ENCODE measurements at places on chromosomes 4 and X.

GRCh38 chr4:157045507-157046127 is 30.3 kb upstream of the GLRB start:
- DNase-seq, result peak; percentile 22

DNA sequence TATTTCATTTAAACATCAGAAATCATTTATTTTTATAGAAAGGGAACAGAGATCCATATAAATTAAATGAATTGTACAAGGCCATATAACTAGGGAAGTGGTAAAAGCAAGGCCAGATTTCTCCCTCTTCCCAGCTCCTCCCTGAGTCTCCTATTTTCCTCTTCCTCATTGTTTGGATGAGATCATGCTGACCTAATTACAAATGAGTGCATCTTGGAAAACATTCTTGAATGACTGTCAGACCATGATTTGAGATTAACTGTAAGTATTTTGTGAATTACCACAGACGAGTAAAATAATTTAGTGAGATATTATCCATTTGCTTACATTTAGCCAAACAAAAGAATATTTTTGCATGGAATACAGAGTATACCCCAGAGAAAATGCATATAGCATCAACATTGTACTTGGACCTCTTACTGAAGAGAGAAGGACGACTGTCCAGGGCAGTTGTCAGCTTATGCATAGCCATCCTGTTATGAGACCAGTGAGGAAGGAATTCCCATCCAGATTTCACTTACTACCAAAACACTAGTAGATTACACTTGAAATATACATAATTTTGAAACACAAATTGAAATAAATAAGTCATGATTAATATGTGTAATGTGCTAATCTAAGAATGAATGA is 47.3 kb downstream of the SLAIN2 start:
- no peak for DNase-seq

DNA sequence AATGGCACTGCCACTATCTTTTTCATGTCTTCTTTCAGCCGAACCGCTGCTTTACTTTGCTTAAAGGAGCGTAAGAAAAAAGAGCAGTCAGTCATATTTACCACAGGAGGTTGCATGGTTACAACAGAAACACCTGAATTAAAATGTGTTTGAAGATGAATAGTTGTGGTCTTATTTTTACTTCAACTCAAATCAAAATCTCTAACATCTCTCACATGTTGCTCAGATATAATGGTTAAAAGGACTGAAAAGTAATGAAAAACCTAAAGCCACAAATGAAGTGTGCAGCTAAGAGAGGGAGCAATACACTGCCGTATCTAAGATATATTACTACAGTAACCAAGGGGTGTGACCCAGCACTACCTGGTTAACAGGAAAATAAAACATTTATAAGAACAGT is 27.4 kb downstream of the FAM13A start:
- DNase-seq, result no peak

GRCh38 chrX:72604705-72605104 is 32.1 kb upstream of the HDAC8 start:
- no peak for DNase-seq

DNA sequence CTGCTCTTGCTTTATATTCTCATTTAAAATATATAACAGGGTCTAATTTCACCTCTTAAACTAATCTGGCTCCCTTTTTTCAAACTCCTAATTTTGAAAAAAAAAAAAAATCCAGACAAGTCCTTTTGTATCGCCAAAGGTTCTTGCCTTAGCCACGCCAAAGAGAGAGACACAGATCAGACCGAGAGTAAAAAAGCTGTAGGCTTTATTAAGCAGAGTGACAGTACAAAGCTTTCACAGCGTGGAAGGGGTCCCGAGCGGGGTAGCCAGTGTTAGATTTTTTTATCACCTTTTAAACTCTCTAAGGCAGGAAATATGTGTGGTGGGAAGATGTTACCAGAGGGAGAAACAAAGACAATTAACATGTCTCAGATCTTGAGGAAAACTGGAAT is 54.1 kb downstream of the PAGE2 start:
- no peak for DNase-seq

- no peak for DNase-seq
Measured at GRCh38 chr4:167185465-167185864, 48.8 kb downstream of the SPOCK3 start.

GRCh38 chr4:36374836-36375511 is 93.6 kb downstream of the DTHD1 start:
- no peak for DNase-seq

DNA sequence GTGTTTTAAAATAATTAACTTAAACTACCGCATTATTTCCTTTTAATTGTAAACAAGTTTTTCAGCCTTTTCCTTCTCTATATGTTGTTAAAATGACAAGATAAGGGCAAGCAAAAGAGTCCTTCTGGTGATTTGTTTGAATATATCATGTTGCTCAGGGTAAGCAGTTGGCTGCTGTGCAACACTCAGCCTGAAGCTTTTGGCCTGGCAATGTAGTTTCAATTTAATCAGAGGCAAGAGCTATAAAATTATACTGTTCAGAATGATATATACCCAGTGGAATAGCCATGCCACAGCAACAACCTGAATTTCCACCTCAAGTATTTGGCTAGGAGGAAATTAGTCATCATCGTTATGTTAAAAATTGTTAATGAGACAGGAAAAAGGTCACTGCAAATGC is 53.4 kb downstream of the GRXCR1 start:
- no peak for DNase-seq

DNA sequence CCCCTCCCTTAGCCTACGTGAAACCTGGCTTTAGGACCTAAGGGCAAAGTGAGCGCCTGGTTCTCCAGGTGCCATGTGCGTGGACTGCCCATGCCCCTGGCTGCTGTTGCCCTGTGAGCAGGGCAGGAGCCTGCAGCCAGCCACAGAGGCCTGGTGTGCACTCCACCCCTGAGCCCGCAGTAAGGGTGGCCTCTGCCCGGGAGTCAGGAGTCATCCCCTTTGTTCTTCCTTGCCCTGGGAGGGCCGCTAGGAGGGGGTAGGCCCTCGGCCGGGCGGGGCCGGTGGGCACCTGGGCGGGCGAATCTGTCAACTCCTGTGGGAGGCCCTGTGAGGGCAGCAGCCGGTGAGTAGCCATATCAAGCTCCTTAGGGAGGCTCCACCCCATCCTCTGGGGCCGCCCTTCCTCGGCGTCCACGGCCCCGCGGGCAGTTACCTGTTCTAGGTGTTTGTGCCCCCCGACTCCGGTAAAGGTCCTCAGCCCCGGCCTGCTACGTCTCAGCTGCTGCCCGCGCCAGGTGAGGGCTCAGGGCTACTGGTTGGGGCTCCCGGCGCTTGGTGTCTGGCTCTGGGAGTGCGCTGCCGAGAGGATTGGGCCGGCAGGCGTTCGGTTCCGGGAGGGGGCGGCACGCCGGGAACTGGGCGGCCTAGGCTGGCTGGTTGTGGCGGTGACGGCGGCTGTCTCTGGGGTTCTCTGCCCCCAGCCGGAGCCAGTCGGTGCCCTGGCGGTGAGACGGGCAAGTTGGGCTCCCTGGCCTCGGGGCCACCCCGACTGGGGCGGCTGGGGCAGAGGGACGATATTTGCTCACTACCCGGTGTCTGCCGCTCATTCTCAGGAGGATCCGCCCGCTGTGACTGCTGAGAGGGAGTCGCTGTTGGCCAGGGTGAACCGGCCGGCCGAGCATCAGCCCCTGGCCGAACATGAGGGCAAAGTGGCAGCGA is 1060.2 kb downstream of the TECRL start:
- DNase-seq, result no peak

DNA sequence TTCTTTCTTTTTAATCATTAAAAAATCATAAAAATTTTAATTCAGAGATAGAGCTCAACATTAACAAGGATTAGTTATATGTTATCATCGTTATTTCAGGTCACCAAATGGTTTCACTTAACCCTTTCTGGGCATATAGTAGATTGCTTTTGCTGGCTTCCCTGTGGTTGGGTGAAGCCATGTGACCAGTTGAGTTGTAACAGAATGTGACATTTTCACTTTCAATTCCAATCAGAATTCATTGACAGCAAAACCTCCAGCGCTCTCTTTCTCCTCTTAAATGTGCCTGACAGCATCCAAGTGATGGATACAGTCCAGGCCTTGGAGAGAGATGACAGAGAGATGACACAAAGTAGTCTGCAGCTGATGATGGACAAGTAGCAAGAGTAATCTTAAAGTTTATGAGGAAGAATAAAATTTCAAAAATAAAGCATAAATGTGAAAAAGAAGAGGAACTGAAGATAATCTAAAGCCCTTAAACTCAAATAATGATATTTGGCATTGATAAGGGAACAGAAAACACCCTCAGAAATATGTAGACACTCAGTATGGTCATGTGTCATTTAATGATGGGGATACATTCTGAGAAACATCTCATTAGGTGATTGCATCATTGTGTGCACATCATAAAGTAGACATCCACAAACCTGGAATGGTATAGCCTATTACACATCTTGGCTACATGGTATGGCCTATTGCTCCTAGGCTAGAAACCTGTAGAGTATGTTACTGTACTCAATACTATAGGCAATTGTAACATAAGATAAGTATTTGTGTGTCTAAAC is 92.3 kb upstream of the QRFPR start:
- DNase-seq, result no peak

DNA sequence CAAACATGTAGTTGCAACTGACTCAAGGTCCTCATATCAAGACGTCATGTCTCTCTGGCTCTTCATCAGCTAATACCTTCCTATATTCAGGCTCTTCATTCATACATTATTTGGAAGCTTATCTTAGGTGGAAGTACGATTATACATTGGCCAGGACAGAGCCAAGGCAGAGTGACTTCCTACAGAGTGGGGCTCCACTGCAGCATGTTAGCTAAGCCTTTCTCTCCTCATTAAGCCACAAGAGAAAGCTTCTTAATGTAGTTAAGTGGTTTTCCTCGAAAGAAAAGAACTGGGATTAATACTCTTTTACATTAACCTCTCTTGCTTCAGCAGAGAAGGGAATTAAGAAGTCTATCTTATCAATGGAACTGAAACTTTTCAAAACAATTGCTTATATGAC is 15.0 kb downstream of the C4orf33 start:
- no peak for DNase-seq

DNA sequence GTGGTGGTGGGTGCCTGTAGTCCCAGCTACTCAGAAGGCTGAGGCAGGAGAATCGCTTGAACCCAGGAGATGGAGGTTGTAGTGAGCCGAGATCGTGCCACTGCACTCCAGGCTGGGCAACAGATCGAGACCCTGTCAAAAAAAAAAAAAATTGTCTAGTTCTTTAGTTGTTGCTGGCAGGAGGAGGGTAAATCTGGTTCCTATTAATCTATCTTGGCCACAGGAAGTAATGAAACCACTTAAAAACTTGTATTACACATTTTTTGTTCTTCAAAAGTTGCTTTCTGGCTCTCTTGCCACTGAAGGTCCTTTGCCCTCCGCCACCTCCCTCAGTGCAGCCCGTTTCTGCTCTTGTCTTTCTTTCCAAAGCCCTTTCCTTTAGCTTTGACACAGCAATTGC is 102.9 kb upstream of the ARSJ start:
- DNase-seq, result no peak

GRCh38 chrX:43785930-43786591 is 96.2 kb downstream of the MAOB start:
- DNase-seq, result no peak

DNA sequence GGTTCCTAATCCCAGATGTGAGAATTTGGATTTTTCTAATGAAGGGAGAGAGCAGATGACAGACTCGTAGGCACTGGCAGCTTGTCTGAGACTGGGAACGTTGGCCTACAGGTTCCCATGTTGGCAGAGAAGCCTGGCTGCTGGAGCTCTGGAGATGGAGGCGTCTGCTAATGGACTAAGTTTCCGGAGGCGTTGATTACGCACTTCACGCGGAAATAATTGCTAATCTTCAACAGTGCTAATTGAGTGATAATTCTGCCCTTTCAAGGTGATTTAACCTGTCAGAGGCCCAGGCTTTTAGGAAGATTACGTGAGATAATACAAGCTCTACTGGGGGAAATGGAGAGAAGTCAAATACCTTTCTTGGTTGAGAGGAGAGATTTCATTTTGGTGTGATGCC is 77.4 kb downstream of the PSAPL1 start:
- DNase-seq, result peak; percentile 14

DNA sequence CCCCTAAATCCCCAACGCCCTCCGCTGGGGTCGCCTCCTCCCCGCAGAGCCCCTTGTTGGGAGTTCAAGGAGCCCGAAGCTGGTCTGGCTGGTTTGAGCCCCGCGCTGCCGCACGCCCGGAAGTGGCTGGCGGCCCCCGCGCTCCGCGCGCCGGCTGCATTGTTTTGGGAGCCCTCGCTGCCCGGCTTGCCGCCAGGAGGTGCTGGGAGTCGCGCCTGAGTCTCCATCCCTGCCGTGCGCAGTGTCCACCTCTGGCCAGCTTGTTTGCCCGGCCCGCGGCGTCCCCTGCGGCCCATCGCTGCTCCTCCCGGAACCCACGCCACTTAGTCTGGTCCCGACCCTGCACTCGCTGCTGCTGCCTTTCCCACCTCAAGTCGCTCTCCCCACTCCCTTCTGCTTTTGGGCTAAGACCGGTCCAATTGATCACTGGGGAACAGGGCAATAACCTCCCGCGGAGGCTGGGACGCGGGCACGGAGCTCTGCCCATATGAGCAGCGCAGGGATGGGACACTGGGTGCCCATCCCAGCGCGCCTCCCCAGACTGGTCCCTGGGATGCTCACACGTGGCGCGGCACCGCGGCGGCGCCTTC is 2.2 kb upstream of the SFRP2 start:
- DNase-seq, result no peak

DNA sequence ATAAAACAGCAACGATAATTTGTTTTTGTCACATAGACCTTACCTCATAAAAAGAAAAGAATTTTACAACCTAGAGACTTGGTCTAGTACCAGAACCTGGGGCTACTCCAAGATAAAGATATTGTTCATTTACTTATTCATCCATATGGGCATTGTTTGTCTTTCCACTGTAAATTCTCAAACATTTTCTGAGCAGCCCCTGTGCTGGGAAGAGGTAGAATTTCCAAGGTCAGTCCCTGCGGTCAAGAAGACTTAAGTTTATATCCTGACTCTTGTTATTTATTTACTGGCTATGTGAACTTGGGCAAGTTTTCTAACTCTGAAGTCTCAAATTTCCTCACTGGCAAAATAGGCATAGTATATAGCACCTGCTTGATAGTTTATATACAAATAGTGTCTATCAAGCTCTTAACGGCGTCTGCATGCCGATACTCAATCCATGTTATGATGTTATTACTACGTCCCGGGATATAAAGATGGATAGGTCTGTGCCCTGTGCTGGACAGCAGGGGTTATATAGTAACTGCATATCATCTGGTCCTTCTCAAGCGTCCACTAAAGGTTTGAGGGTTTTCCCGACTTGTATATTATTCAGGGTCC is 222.1 kb upstream of the TAPT1 start:
- no peak for DNase-seq

- peak; percentile 6 for DNase-seq
Measured at GRCh38 chrX:84186603-84187532, 1.1 kb downstream of the RPS6KA6 start.

GRCh38 chr4:86300516-86300915 is 59.3 kb downstream of the MAPK10 start:
- DNase-seq, result no peak

DNA sequence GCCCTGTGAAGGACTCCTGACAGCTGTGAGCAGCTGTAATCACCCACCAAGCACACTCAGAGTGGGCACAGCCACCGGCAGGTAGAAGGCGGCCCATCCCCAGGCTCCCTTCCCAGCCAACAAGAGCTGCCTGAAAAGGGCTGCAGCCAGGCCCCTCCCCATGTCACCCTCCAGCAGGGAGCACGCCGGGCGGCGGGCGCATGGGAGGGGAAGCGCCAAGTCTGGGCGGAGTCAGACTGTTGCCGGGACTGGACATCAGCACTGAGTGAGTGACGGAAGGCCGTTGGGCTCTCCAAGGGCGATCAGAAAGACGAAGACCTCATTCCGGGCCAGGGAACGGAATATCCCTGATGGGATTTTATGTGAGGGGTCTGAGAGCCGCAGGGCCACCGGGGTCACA is 82.1 kb downstream of the PPP2R2C start:
- DNase-seq, result no peak

- DNase-seq, result no peak
Measured at GRCh38 chrX:121504153-121504552, 456.7 kb downstream of the GLUD2 start.
